ENCODE measurements at places on chromosomes 11 and 22.

DNA sequence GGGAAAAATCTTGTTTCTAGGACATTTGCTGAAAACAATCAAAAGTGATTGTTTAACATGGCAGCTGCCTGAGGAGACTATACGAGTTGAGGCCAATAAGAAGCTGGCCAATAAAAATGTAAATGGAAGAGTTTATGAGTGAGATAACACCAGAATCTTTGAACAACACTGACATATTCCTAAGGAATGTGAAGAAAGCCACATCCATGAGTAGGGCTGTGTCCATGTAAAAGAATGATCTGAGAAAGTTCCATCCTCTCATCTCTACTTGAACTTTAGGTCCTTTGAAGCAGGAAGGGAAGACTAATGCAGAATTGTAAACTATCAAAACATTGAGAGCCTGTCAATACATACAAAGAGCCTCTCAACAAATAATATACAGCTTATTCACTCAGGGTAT is 6.9 kb upstream of the CHORDC1 start:
- no peak for DNase-seq

DNA sequence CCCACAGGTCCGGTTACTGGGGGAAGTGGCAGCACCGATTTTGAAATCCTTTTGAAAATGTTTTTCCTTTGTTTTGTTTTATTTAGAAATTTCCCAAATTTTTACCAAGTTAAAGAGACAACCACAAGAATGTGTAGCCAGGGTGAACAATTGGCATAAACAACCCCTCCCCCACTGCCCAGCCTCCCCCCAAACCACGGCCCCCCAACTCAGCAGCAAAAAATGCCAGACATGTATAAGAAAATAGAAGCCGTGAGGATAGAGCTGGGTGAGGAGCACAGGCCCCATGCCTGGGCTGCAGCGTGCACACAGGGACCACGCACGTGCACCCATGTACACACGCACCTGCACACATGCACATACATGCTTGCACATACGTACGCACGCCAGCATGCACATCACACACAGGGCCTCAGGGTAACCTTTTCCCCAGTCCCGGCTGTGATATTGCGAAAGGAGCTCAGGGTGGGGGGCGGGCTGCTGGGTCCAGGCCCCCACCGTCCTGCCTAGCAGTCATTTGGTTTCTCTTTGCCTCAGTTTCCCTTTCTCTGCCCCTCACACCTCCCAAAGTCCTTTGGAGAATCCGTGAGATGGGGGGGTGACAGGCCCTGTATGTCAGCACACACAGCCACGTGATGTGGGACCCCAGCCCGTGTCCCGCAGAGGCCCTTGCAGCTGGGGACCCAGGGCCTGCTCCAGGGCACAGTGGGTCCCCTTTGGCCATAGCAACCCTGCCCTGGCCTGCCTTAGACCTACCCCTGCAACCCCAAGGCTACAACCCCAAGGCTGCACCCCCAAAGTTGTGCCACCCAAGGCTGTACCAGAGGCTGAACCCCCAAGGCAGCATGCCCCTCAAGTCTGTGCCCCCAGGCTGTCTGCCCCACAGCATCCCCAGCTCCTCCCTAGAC is 42.9 kb downstream of the IGF2 start:
- no peak for DNase-seq

GRCh38 chr11:10514709-10515108 is 26.3 kb downstream of the RNF141 start:
- no peak for DNase-seq

- no peak for DNase-seq
Observed at GRCh38 chr22:46735747-46736608, 2.1 kb downstream of the CERK start.

GRCh38 chr11:838441-839279 is 3.7 kb downstream of the POLR2L start:
- DNase-seq, result no peak

GRCh38 chr11:80173371-80174136 is 732.7 kb upstream of the TENM4 start:
- DNase-seq, result no peak

DNA sequence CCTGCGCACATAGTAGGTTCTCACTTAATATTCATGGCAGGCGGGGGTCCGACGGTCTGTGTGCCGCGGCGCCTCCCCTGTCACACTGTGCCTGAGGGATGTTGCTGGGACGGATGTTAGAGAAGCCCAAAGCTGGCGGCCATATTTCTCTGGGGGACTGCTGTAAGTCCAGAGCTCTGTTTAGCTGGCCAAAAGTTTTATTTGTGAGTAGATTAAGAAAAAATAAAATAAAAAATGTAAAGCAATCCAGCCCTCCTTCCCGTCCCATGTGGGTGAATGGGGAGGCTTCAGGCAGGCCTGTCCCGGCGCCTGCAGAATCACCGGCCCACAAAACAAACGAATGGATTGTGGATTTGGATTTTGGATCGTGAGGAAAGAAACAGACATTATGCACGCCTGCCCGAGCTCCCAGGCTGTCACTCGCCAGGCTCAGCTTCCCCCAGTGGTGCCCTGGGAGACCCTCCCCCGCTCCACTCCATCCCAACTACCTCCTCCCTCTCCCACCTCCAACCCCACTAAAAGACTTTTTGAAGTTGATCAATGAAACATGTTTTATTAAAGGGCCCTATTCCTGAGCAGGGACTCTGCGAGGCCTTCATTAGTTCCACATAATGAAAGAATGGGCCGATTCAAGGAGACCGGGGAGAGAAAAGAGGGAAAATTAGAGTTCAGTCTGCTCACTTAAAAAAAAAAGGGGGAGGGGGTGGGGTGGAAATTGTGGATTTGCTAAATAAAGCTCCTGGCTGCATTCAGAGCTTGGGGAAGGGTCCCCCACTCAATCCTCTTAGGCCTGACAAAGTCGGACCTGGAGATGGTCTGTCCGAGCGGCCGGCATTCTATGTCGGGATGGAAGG is 20.4 kb upstream of the SCUBE1 start:
- no peak for DNase-seq

- peak; percentile 5 for DNase-seq
Observed at GRCh38 chr11:18907391-18907790, 31.8 kb downstream of the MRGPRX1 start.

GRCh38 chr11:61507962-61508861 is at the start of gene LRRC10B:
Gene LRRC10B, plus strand, starts transcription at chr11:61508749. Its CDS starts 250 bp downstream, at chr11:61508999.
- DNase-seq, result peak; percentile 86

DNA sequence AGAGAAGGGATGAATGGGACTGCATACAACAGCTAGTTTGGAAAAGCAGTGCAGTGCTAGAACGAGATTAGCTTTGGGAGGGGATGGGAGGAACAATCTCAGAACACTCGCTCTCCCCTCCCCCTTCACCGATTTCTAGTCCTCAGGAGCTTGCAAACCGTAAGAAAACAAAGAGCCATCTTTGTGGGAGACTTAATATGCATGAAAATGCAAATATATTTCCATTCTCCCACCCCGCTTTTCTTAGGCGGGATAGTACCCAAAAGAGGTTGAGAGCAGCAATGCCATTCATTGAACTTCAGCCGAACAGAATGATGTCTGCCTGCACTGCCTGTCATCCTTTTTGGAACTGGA is 1.1 kb downstream of the SPINDOC start:
- DNase-seq, result no peak

Data from spinal cord (tissue), 10 donors.